Sigmoid colon (tissue), 7 donors: ENCODE measurements at places on chromosomes 6 and 20. TPM values are rescaled to one million over a fixed set of nuclear protein-coding genes. Genes with fewer than 3 reads are reported as not detected.

EYS gene
- total RNA-seq: not detected

EFCAB8 gene
- total RNA-seq: 0.83 TPM

L3MBTL1 gene
- 26.9 TPM for total RNA-seq

DNA sequence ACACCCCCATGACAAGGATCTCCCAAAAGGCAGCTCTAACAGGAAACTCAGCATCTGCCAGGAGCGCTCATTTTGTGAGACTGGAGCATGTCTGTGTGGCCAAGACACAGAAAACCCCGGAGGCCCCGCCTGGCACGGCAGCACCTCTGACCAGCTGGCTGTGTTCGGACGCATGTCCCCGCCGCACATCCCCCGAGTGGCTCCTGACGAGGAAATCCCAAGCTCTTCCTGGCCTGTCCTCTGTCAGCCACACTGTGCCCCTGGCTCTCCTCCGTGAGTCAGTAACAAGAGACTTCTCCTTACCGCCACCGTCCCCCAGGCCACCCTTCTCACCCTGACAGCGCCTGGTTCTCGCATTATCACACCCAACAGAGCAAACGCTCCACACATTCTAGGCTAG is 14.4 kb downstream of the SLC2A4RG start:
- H3K4me3 ChIP-seq: no peak overlapping the region
- DNase-seq: no peak
- no peaks in the 10 kb centered on the region for H3K27me3 ChIP-seq
- no peaks in the 10 kb centered on the region for H3K36me3 ChIP-seq
- H3K27ac ChIP-seq: no peak overlapping the region

DNA sequence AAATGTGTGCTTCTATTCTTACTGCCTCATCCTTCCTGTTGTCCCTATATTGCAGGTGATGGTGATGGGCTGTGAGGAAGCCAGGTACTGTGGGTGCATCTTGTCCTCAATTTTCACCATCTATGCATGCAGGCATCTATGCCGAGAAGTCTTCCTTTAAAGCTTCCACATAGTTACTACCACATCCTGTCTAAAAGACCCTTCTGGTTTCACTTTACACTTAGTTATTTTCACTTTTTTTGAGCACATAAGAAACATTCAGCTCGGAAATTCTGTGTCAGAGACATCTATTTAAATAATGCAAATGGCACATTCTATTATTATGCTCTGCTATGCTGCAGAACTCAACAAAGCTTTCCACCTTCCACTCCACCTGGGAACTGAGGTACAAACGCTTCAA is 28.2 kb upstream of the FABP7 start:
- no peak overlapping the region for H3K4me3 ChIP-seq
- no peaks in the 10 kb centered on the region for H3K36me3 ChIP-seq
- no peak overlapping the region for H3K27ac ChIP-seq
- no peaks in the 10 kb centered on the region for H3K27me3 ChIP-seq
- no peak for DNase-seq

- H3K27ac ChIP-seq: no peak overlapping the region
- no peaks in the 10 kb centered on the region for H3K36me3 ChIP-seq
- H3K4me3 ChIP-seq: no peak overlapping the region
- no peak for DNase-seq
- no peaks in the 10 kb centered on the region for H3K4me1 ChIP-seq
Observed at GRCh38 chr6:35505999-35506412, 6.7 kb downstream of the TULP1 start.

DNA sequence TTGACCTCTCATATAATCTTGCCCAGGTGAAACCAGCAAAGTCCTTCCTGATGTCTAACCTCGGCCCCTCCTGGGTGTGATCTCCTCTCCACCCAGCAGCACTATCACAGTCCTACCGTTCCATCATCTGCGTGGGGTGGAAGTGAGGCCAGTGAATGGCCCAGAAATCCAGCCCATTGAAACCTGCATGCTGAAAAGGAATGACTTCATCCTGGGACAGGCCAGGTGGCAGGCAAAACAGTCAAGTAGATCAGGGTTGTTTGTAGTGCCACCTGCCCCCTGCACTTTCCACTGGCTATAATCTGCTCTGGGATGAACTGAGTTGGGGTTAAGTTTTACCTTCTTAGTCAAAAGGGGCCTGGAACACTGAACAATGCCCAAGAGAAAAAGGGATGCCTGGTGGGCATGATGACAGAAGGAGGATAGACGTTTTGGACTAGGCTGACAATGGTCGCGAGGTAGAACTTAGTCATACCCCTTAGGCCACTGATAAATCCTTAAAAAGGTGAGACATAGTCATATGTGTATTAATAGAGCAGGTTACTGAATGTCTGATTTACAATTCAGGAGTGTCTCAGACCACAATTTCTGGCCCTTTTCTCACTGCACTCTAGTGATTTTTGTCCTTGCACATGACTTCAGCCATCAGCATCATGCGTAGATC is 8.1 kb upstream of the HSP90AB1 start:
- peaks cover 43% of the 10 kb centered on the region for H3K4me1 ChIP-seq
- no peaks in the 10 kb centered on the region for H3K36me3 ChIP-seq
- no peaks in the 10 kb centered on the region for H3K27me3 ChIP-seq
- DNase-seq: no peak
- H3K4me3 ChIP-seq: no peak overlapping the region

DNA sequence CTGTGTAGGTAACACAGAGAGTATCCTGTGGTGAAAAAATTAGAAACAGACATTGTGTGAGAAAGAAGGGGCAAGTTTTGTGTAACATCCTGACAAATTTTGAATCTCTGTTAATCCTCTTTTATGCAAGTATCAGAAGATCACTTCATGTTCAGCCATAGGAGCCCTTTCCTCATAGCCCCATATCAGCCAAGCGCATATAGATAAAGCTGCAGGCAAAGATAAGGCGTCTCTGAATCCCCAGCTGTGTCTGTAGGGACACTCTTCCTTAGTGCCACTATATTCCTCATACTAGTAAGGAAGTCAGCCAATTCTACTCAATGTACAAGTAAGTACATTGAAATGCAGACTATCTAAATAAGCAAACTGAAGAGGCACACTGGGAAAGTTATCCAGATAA is 22.3 kb downstream of the HTR1E start:
- no peaks in the 10 kb centered on the region for H3K27me3 ChIP-seq
- no peak overlapping the region for H3K4me3 ChIP-seq
- H3K27ac ChIP-seq: no peak overlapping the region
- no peaks in the 10 kb centered on the region for H3K36me3 ChIP-seq

DNA sequence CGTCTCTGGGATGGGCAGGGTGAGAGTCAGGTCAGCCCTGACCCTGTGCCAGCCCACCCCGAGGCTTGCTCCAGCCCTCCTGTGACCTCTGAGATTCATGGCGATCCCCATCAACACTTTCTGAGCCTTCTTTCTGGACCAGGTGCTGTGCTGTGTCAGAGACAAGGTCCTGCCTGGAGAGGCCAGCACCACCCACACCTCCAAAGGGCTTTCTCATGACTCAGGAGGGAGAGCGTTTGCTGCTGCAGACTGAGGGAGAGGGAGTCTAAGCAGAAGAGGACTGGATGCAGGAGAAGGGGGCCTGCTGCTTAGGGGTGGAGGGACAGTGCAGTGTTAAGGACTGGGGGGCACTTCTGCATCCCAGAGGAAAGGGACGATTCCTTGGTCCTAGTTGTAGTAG is 193.5 kb downstream of the LRFN2 start:
- H3K4me3 ChIP-seq: no peak overlapping the region
- H3K27ac ChIP-seq: no peak overlapping the region
- H3K27me3 ChIP-seq: peaks cover 6% of the 10 kb centered on the region
- DNase-seq: no peak
- H3K36me3 ChIP-seq: no peaks in the 10 kb centered on the region
- H3K4me1 ChIP-seq: no peaks in the 10 kb centered on the region

DNA sequence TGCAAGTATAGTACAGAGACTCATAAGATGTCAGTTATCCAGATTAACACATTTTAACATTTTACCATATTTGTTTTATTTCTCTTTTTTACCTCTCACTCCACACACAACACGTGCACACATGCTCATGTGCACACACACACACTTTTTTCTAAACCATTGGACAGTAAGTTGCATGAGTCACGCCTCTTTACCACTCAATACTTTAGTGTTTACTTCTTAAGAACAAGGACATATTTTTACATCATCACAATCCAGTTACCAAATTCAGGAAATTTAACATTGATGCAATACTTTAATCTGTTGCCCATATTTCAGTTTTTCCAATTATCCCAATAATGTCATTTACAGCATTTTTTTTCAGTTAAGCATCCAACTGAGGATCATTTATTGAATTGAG is 109.0 kb downstream of the RIN2 start:
- H3K4me1 ChIP-seq: no peaks in the 10 kb centered on the region
- no peaks in the 10 kb centered on the region for H3K36me3 ChIP-seq
- H3K4me3 ChIP-seq: no peak overlapping the region
- DNase-seq: no peak
- H3K27ac ChIP-seq: no peak overlapping the region
